ENCODE measurements at places on chromosomes 3 and 15. TPM values are rescaled to one million over a fixed set of nuclear protein-coding genes. Genes with fewer than 3 reads are reported as not detected.
A peak's percentile ranks its signal among the peaks of the same experiment; 100 is the strongest.

- H3K36me3 ChIP-seq, result peaks cover 54% of the 10 kb centered on the region
- H3K27me3 ChIP-seq, result no peaks in the 10 kb centered on the region
Measured at GRCh38 chr3:30639937-30640336, 33.5 kb downstream of the TGFBR2 start.

Gene CLDN11
- 3.0 TPM for total RNA-seq

Gene FOXB1
- not detected for total RNA-seq

- peaks cover 7% of the 10 kb centered on the region for H3K4me1 ChIP-seq
- H3K27me3 ChIP-seq, result peaks cover 17% of the 10 kb centered on the region
- H3K36me3 ChIP-seq, result no peaks in the 10 kb centered on the region
- DNase-seq, result no peak
Measured at GRCh38 chr3:9168241-9168741, 81.2 kb downstream of the SRGAP3 start.

Gene EIF5A2
- 34.7 TPM for total RNA-seq

DNA sequence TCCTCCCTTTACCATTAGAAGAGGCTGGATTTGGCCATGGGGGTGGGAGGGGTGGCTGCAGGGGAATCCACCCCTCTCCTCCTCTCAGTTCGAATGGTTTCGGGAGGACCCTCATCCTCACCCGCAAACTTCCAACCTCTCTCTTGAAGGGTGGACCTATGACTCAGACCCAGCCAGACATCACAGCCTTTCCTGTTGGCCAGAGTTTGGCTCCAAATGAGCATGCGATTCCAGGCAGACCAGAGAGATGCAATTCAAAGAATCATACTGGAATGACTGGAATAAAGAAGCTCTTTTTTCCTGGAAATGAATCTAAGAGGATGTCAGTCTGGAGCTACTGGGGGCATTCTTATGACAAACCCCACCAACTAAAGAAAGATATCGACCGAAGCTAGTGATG is 516.7 kb upstream of the MDFIC2 start:
- DNase-seq, result peak; percentile 36
- peak overlapping the region; percentile 46 for H3K27ac ChIP-seq
- H3K4me1 ChIP-seq, result peaks cover 41% of the 10 kb centered on the region
- no peak overlapping the region for H3K4me3 ChIP-seq

Gene MAGI1
- 22.7 TPM for total RNA-seq

GRCh38 chr15:82540055-82540983 is at the start of gene RPS17:
Gene RPS17, minus strand, starts transcription at chr15:82540457. Its CDS starts 29 bp downstream, at chr15:82540428.
- peaks cover 52% of the 10 kb centered on the region for H3K36me3 ChIP-seq

DNA sequence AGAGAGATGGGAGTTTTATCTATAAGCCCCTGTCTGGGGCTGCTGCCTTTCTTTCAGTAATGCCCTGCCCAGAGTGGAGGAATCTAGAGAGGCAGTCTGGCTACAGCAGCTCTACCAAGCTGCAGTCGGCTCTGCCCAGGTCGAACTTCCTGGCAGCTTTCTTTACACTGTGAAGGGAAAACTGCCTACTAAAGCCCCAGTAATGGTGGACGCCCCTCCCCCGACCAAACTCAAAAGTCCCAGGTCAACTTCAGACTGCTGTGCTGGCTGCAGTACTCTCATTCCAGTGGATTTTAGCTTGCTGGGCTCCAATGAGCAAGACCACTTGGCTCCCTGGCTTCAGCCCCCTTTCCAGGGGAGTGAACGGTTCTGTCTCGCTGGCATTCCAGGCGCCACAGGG is 65.9 kb upstream of the RARB start:
- H3K27ac ChIP-seq, result no peak overlapping the region
- H3K4me1 ChIP-seq, result no peaks in the 10 kb centered on the region
- H3K27me3 ChIP-seq, result no peaks in the 10 kb centered on the region
- no peak for DNase-seq
- H3K36me3 ChIP-seq, result no peaks in the 10 kb centered on the region
- H3K4me3 ChIP-seq, result no peak overlapping the region

Gene PP2D1
- not detected for total RNA-seq

DNA sequence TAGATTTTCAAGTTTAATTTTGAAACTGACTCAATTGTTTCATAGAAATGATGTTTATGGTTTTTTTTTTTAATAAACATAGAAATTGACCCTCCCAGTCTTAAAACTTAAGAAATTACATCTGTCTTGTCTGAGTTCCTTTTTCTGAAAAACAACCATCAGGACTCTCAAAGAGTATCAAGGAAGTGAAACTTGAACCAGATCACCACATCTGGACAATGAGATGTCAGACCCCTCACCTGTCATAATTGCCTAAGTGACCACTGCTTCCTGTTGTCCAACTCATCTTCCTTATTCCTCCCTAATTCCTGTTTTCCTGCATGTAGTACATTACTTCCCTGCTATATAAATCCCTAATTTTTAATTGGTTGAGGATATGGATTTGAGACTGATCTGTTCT is 441.5 kb upstream of the ARHGEF26 start:
- H3K4me3 ChIP-seq, result no peak overlapping the region
- H3K4me1 ChIP-seq, result no peaks in the 10 kb centered on the region
- DNase-seq, result no peak
- H3K27me3 ChIP-seq, result no peaks in the 10 kb centered on the region
- H3K27ac ChIP-seq, result no peak overlapping the region

- no peak overlapping the region for H3K4me3 ChIP-seq
- peaks cover 7% of the 10 kb centered on the region for H3K4me1 ChIP-seq
- peaks cover 3% of the 10 kb centered on the region for H3K27me3 ChIP-seq
- H3K36me3 ChIP-seq, result no peaks in the 10 kb centered on the region
Measured at GRCh38 chr15:99931703-99932603, 198.7 kb upstream of the LYSMD4 start.

Gene FBXO40
- not detected for total RNA-seq

DNA sequence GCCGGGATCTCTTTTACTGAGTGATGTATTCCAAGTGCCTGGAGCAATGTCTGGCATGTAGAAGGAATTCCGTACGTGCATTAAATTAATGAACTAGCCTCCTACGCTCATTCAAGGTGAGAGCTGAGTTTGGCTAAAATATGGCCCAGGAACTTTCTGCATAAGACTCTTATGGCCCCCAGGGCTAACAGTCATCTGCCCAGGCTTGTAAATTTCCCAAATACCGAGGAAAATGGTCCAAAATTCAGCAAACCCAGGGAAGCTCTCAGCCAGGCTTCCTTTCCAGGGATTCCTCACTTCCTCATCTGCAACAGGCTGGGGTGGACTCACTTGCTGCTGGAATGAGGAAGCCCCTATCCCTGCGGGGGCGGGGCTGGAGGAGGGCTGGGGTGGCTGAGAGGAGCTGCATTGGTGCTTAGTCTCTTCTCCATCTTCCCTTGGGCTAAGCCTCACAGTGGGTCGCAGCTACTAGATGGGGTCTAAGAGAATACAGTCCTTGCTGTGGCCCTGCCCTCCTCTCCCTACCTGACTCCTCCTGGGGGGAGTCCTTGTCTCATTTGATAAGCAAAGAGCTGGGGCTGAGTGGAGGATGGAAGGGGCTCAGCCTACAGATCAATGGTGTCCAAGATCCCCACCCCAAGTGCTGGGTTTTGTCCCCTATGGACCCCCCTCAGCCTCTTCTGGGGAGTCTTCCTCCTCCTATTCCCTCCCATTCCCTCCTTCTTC is 28.5 kb upstream of the APOD start:
- no peak for DNase-seq
- H3K27ac ChIP-seq, result no peak overlapping the region
- H3K4me1 ChIP-seq, result no peaks in the 10 kb centered on the region
- H3K27me3 ChIP-seq, result peaks cover 16% of the 10 kb centered on the region

DNA sequence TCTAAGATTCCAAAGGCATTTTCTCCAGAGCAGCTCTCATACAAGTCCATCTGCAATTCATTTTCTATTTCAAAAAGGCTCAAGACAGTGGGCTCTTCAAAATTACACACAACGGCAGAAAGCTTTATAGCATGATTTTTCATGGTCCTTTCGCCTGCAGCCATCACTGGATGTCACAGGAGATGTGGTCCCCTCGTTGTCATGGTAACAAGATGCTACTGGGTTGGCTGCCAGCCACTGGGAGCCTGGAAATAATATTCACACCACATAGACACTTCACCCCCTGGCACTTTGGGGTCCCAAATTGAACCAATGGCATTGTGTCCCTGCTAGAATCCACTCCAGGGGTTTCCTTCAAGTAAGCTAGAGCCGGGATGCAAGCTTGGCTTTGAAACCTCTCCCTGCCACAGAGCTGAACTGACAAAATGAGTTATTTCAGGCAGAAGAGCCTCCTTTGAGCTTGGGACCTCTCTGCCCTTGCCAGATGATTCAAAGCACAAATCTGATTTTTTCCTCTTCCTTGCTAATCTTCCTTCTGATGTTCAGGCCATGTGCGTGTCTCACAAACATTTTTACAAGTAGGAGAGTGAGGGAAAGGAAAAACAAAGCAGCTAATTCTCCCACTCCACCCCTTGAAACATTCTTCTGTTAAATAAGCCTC is 512.6 kb upstream of the ADAMTS9 start:
- H3K36me3 ChIP-seq, result no peaks in the 10 kb centered on the region
- no peak for DNase-seq
- no peak overlapping the region for H3K27ac ChIP-seq
- no peaks in the 10 kb centered on the region for H3K4me1 ChIP-seq
- no peaks in the 10 kb centered on the region for H3K27me3 ChIP-seq

DNA sequence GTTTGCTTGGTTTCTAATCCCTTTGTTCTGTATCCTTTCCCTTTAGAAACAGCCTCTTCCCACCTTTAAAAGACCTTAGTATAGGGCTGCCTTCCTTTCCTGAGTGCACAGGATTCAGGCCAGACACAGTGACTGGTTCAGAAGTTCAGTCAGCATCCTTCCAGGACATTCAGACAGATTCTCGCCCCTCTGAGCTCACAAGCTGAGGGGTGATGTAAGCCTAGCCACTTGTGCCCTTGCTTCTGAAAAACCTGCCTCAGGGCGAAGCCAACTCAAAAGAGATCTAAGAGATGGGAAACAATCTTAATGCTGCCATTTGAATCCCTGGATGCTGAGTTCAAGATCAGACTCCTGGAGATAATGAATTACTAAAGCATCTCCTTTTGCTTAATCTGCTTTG is 6.7 kb upstream of the NSMCE3 start:
- peaks cover 64% of the 10 kb centered on the region for H3K4me1 ChIP-seq
- DNase-seq, result no peak
- H3K4me3 ChIP-seq, result no peak overlapping the region
- no peaks in the 10 kb centered on the region for H3K27me3 ChIP-seq

GRCh38 chr15:100114100-100114499 is 227.7 kb downstream of the ADAMTS17 start:
- H3K27me3 ChIP-seq, result peaks cover 10% of the 10 kb centered on the region
- no peak overlapping the region for H3K27ac ChIP-seq
- no peak for DNase-seq
- peak overlapping the region; percentile 58 for H3K4me3 ChIP-seq
- no peaks in the 10 kb centered on the region for H3K36me3 ChIP-seq
- peaks cover 18% of the 10 kb centered on the region for H3K4me1 ChIP-seq

DNA sequence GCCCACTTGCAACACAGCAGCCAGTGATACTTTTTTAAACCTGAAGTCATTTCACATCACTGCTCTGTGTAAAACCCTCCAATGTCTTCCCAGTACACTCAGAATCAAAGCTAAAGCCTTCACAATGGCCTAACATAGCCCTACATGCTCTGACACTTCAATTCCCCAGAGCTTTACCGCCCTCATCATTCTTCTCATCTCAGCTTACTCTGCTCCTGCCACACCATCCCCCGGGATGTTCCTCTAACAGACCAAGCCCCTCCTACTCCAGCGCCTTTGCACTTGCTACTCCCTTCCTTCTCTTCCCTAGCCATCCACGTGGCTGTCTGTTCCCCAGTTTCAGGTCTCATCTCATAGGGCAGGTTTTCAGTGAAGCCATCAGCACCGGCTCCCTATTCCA is 194.0 kb downstream of the SSR3 start:
- no peaks in the 10 kb centered on the region for H3K36me3 ChIP-seq
- no peaks in the 10 kb centered on the region for H3K4me1 ChIP-seq
- no peak overlapping the region for H3K4me3 ChIP-seq
- H3K27me3 ChIP-seq, result peaks cover 6% of the 10 kb centered on the region
- H3K27ac ChIP-seq, result no peak overlapping the region
